ENCODE measurements at places on chromosomes 7 and 10. TPM values are rescaled to one million over a fixed set of nuclear protein-coding genes. Genes with fewer than 3 reads are reported as not detected.

The POLR1F gene
- total RNA-seq = 19.7 TPM

- H3K36me3 ChIP-seq = no peaks in the 10 kb centered on the region
- no peaks in the 10 kb centered on the region for H3K4me1 ChIP-seq
- no peaks in the 10 kb centered on the region for H3K27me3 ChIP-seq
- H3K27ac ChIP-seq = no peak overlapping the region
Observed at GRCh38 chr7:118214051-118214832, 10.3 kb upstream of the ANKRD7 start.

DNA sequence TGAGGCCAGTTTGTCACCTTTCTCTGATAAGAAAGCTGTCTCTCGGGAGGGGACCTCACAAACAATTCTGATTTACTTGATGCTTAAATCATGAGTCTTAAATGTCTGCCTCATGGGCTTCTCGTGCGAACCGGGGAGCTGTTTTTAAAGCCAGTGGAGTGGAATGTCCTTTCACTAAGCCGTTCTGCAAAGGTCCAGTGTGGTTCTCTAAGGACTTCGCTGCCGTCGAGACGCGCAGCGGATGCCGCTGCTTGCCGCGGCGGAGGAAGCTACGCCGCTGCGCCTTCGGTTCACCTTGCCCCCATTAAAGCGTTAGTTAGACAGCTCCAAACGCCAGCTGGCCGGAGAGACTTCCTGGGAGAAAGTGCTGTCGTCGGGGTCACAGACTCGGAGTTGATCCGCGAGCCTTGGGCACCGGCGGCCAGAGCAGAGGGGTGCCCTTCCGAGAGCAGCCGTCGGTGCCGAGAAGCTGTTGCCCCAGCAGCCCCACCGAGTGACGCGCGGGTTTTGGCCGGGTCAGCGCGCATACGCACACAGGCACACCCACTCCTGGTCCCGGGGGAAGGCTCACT is 1.3 kb upstream of the HMX3 start:
- peaks cover 100% of the 10 kb centered on the region for H3K27me3 ChIP-seq
- H3K4me1 ChIP-seq = peaks cover 20% of the 10 kb centered on the region
- H3K27ac ChIP-seq = no peak overlapping the region
- H3K4me3 ChIP-seq = no peak overlapping the region

DNA sequence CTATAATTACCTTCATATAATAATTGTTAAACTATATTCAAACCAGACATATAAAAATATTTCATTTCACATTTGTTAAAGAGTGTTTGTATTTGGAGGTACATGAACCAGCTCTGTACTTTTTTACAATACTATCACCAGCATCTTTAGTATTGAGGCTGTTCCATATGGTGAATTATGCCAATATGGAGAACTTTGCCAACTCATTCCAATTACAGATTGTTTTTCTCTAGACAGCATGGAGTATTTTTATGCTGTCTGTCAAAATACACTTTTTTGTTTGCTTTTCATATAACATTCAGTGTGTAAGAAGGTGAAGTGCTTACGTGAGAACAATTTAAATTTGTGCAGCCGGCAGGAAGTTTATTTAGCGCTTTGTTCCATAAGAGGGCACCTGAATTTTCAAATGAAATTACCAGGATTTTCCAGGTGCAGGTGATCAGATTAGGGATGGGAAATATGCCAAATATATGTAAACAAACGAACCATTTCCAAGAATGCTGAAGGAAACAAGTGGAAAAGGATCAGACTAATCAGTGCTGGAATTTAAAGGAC is 54.9 kb downstream of the SEMA3E start:
- no peaks in the 10 kb centered on the region for H3K27me3 ChIP-seq
- no peak overlapping the region for H3K27ac ChIP-seq
- no peaks in the 10 kb centered on the region for H3K36me3 ChIP-seq
- H3K4me1 ChIP-seq = no peaks in the 10 kb centered on the region
- DNase-seq = no peak

DNA sequence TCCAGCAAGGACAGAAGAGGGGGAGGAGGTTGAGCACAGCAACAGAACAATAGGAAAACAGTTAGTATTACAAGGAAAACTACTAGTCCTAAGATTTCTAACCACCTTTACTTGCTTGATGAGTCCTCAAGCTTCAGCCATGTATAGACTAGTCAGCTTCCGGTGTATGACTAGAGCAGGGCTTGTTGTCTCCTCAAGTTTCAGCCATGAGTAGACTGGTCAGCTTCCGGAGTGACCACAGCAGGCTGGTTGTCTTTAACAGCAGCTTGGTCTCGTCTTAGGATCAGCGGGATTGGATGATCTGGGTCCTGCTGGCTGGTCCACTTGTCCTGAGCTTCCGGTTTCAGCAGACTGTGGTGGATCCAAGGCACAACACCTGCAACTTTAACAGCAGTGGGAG is 10.6 kb upstream of the ZNF239 start:
- no peaks in the 10 kb centered on the region for H3K36me3 ChIP-seq
- H3K27me3 ChIP-seq = no peaks in the 10 kb centered on the region
- no peak for DNase-seq
- no peak overlapping the region for H3K4me3 ChIP-seq

GRCh38 chr10:2079603-2080078 is 342.3 kb upstream of the ADARB2 start:
- no peak overlapping the region for H3K27ac ChIP-seq
- no peak for DNase-seq
- no peaks in the 10 kb centered on the region for H3K4me1 ChIP-seq
- no peak overlapping the region for H3K4me3 ChIP-seq

- H3K36me3 ChIP-seq = no peaks in the 10 kb centered on the region
- no peaks in the 10 kb centered on the region for H3K27me3 ChIP-seq
- no peaks in the 10 kb centered on the region for H3K4me1 ChIP-seq
Observed at GRCh38 chr10:50432211-50433009, 181.1 kb upstream of the ASAH2 start.

DNA sequence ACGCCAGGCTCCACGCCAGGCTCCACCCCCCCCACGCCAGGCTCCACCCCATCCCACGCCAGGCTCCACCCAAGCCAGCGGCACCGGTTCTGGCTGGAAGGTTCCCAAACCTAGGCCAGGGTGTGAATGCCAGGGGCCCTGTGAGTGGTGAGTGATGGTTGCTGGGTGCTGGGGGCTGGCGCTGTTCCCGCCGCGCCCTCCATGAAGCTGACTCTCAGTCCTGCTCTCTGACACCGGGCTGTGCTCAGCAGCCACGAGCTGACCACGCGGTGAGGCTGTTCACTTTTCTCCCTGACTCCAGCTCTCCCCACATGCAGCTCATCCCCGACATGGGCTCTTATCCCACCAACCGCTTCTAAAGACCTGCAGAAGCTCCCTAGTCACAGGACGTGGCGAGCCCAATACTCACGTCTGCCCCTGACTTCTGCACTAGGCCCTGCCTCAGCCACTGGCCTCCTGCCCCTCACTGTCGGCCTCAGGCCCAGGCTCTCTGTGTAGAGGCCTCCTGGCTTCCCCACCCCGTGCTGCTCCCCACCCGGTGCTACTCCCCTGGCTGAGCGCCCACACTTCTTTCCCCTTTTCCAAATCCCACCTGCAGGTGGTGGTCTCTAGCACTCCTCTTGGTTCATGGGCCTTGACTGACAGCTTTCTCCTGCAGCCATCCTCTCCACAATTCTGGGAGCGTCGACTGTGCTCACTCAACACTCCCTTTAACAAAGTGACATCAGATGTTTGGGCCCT is 603.0 kb downstream of the PTPRN2 start:
- no peak overlapping the region for H3K4me3 ChIP-seq
- H3K36me3 ChIP-seq = no peaks in the 10 kb centered on the region
- no peak overlapping the region for H3K27ac ChIP-seq
- no peaks in the 10 kb centered on the region for H3K27me3 ChIP-seq
- no peak for DNase-seq
- no peaks in the 10 kb centered on the region for H3K4me1 ChIP-seq

GRCh38 chr10:72464438-72464837 is 109.7 kb upstream of the DNAJB12 start:
- DNase-seq = no peak
- no peaks in the 10 kb centered on the region for H3K27me3 ChIP-seq
- no peak overlapping the region for H3K27ac ChIP-seq
- no peaks in the 10 kb centered on the region for H3K36me3 ChIP-seq
- H3K4me1 ChIP-seq = no peaks in the 10 kb centered on the region

DNA sequence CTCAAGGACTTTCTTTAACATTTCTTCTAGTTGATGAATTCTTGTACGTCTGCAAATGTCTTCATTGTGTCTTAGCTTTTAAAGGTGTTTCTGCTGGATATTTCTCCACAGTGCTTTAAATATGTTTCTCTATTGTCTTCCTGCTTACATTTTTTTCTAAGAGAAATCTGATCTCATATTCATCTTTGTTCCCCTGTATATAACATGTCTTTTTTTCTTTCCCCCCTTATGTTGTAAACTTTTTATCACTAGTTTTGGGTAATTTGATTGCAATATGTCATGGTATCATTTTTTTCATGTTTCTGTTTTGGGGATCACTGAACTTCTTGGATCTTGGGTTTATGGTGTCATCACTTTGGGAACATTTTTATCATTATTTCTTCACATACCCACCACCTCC is 7.5 kb downstream of the RBAK start:
- H3K27me3 ChIP-seq = no peaks in the 10 kb centered on the region
- no peaks in the 10 kb centered on the region for H3K4me1 ChIP-seq
- no peak overlapping the region for H3K27ac ChIP-seq
- H3K36me3 ChIP-seq = peaks cover 94% of the 10 kb centered on the region

DNA sequence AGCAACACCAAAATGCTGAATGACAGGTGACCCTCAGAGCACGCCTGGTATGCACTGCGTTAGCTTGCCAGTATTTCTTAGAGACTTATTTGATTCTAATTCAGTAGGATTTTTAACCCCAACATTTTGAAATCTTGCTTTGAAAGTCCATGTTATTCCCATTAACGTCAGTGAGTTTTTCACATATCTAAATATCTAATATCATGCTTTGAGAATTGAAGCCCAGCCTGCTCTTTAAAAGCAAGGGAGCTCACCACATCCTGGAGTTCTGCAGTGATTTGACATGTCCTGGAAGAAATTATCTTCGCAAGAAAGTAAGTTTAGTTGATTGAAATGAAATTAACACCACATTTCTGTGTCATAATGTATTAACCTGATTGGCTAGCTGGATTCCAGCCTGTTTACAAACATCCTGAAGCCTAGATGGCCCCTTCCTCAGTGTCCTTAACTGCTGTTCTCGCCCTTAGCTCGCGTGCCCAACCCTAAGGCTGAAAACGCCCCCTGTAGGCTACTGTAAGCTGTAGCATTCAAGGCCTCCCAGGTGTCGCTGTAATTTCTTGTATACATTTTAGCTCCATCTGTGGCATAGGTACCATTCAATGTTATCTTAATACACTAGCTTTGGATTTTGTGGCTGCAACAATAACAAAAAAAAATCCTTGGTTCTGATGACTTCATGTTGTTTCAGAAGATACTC is 191.5 kb downstream of the MGMT start:
- H3K27me3 ChIP-seq = no peaks in the 10 kb centered on the region
- no peak overlapping the region for H3K27ac ChIP-seq
- DNase-seq = peak; percentile 65
- peaks cover 24% of the 10 kb centered on the region for H3K4me1 ChIP-seq
- H3K36me3 ChIP-seq = no peaks in the 10 kb centered on the region

GRCh38 chr7:42492920-42493319 is 255.9 kb upstream of the GLI3 start:
- no peaks in the 10 kb centered on the region for H3K36me3 ChIP-seq
- H3K27ac ChIP-seq = no peak overlapping the region

GRCh38 chr10:43128958-43129706 is 9.1 kb upstream of the CSGALNACT2 start:
- no peak overlapping the region for H3K4me3 ChIP-seq
- H3K36me3 ChIP-seq = no peaks in the 10 kb centered on the region
- H3K4me1 ChIP-seq = no peaks in the 10 kb centered on the region
- H3K27me3 ChIP-seq = no peaks in the 10 kb centered on the region
- DNase-seq = peak; percentile 45

DNA sequence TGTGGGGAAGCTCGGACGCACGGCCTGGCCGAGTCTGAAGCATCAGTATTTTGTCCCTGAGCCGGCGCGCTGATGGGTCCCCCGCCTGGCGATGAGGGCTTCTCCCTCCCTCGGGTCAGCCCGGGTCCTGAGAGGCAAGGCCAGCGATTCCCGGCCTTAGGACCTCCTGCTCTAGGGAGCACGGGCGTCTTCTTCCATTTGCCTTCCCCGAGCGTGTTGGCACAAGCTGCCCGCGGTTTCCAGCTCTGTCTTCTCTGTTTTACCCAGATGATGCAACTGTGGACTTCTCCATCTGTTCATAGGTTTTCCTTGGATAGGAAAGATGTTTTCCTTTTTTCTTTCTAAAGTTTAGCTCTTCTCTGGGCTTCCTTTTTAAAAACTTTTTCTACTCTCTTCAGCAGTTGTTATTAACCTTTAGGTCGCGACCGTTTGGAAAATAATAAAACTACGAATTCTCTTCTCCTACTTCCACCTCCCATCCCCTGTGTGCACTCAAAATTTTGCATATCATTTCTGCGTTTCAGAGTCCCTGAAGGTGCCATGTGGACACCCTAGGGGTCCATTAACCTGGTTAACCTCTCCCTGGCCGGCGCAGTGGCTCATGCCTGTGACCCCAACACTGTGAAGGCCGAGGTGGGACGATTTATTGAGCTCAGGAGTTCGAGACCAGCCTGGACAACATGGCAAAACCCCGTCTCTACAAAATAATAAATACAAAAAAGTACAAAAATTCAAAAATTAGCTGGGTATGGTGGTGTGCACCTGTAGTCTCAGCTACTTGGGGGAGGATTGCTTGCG is 1.4 kb upstream of the SLC25A28 start:
- H3K4me1 ChIP-seq = peaks cover 3% of the 10 kb centered on the region
- H3K36me3 ChIP-seq = no peaks in the 10 kb centered on the region
- H3K27me3 ChIP-seq = no peaks in the 10 kb centered on the region
- peak overlapping the region; percentile 83 for H3K4me3 ChIP-seq
- no peak for DNase-seq
- peak overlapping the region; percentile 97 for H3K27ac ChIP-seq

DNA sequence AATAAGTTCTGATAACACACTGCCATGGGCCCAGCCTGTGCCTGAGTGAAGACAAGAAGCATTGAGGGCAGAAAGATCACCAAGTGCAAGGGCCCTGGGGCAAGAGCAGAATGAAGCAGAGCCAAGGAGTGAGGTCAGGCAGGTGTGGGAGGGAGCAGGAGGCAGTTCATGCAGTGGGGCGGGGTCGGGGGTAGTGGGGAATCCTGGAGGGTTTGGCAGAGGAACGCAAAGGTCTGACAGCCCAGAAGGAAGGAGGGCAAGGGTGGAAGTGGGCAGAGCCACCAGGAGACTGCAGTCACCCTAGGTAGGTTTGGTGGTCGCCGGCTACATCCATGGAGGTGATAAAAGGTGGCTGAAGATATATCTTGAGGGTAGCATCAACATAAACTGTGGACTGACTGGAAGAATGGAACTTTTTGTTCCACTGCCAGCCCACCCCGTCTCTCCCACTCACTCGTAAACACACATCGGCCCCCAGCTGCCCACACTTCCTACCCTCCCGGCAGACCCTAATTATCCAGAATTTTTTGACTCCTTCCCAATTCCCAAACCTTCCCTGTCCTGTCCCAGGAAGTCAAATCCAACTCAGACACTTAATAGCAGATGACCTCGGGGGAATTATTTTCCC is 172.4 kb downstream of the ARHGAP12 start:
- no peak overlapping the region for H3K27ac ChIP-seq
- peak; percentile 62 for DNase-seq
- H3K4me1 ChIP-seq = peaks cover 8% of the 10 kb centered on the region
- H3K36me3 ChIP-seq = no peaks in the 10 kb centered on the region

GRCh38 chr7:47045207-47046051 is 536.5 kb downstream of the TNS3 start:
- H3K4me3 ChIP-seq = no peak overlapping the region
- no peak for DNase-seq
- no peak overlapping the region for H3K27ac ChIP-seq
- no peaks in the 10 kb centered on the region for H3K4me1 ChIP-seq
- no peaks in the 10 kb centered on the region for H3K27me3 ChIP-seq

- H3K4me3 ChIP-seq = no peak overlapping the region
- H3K4me1 ChIP-seq = peaks cover 19% of the 10 kb centered on the region
- no peaks in the 10 kb centered on the region for H3K36me3 ChIP-seq
- peak; percentile 42 for DNase-seq
- no peak overlapping the region for H3K27ac ChIP-seq
Observed at GRCh38 chr7:84533182-84533581, 338.6 kb upstream of the SEMA3A start.

Data from endodermal cell (in vitro differentiated cells).